Heart right ventricle (tissue), 16 donors: ENCODE measurements at places on chromosomes 5 and 9.

GRCh38 chr5:142119051-142119625, 10.6 kb downstream of the NDFIP1 start:
- no peak for DNase-seq

DNA sequence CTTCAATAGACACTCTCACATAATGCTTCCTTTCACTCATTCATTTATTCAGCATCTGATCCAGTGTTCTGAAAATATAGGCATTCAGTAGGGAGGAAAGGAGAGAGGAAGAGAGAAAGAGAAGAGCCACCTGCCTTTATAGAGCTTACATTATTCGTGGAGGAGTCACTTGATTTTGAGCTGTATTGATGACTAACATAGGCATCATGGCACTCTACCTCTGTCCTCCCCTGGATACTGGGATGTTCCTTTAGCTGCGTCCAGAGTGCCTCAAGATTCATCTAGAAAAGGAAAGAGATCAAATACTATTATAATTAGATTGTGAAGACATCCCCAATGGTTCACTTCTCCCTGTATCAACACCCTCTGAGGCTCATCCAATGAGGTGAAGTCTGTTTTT, 345.1 kb downstream of the SPATA31D1 start:
- no peak for DNase-seq

- DNase-seq = no peak
Observed at GRCh38 chr5:65172486-65173129, 309.1 kb downstream of the ADAMTS6 start.

GRCh38 chr5:102795526-102795925, 40.4 kb downstream of the PAM start:
- no peak for DNase-seq

DNA sequence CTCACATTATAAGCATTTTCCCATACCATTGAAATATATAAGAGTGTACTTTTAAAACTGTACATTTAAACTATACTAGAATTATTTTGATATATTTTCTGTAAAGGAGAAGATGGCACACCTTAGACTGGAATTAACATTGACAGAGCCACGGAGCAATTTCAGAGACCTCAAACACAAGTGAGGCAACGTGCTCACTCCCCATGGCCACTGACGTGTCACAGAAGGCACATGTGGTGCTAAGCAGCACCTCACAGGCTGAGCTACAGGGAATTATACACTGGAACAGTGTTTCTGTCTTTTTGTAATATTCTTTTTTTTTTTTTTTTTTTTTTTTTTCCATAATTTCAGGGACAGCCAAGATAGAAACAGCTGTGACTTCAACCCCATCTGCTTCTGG, 66.5 kb downstream of the NUP214 start:
- DNase-seq = no peak

GRCh38 chr9:108609227-108609896, 246.4 kb downstream of the ACTL7B start:
- no peak for DNase-seq

- no peak for DNase-seq
Observed at GRCh38 chr5:179234563-179235135, 110.6 kb downstream of the ADAMTS2 start.

- DNase-seq = no peak
Observed at GRCh38 chr5:5179597-5179996, 39.5 kb downstream of the ADAMTS16 start.

GRCh38 chr9:131494296-131494870, 8.3 kb upstream of the POMT1 start:
- no peak for DNase-seq

- no peak for DNase-seq
Observed at GRCh38 chr9:87008667-87009066, 61.4 kb upstream of the GAS1 start.

- DNase-seq = no peak
Observed at GRCh38 chr9:89493671-89494070, 4.2 kb downstream of the SEMA4D start.

GRCh38 chr5:38265546-38266179, 7.3 kb downstream of the EGFLAM start:
- peak; percentile 67 for DNase-seq

DNA sequence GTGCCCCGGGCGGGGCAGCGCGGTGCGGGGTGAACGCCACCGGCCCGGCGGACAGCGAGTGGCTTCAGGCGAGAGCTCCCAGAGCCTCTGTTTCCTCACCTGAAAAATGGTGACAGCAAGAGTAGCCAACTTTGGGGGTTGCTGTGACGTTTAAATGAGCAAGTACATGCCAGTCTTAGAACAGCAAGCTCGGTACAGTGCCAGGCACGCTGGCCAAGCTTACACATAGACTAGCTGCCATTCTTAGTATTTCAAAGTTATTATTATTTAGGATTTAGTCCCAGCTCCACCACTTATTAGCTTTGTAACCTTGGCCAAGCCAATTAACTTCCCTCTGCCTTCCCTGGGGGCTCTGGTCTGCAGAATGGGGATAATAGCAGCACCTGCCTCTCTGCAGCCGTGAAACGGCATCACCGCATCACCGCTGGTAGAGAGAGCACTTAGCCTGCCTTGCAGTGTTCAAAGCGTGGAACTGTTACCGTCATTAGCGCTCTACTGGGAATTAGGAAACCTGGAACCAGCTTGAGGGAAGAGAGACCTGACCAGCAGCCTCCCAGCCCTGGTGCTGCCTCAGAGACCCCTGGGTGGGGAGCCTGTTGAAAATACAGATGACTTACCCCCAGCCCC, at the start of gene C9orf50:
TSS of gene C9orf50 (minus strand) at position 433 of the 627 bp plus-strand sequence. CDS start 527 bp downstream, outside the sequence.
- no peak for DNase-seq
